ENCODE measurements at places on chromosomes 12 and 14.

DNA sequence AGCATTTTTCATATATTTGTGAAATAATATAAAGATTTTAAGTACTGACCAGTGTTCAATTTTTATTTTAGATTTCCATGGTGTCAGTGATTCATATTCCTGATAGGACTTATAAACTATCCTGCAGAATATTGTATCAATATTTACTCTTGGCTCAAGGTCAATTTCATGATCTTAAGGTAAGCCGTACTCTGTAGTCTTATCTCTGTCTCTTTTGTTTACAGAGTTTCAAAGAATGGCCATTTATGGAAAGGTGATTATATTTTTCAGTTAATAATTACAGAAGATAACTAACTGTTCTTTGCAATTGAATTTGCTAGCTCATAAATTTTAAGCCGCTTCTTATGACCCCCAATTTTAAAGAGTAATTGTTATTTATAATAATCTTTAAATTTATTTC lies 27.9 kb downstream of the CGRRF1 start:
- DNase-seq: no peak

DNA sequence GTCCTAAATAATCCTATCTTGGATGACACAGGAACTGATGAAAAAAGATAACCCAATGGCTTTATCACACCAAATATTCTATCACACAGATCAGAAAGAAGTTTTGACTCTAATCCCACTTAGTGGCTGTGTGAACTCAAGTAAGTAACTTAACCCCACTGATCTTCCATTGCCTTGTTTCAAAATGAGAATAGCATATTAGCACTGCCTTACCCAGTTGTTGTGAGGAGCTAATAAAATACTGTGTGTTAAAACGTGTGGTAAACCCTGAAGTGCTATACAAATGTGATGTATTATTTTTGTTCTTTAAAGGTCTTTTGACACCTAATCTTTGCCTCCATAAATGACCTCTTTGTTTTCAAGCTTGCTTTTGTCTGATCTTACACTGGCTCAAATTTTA lies 60.9 kb upstream of the ARID2 start:
- DNase-seq: no peak

- no peak for DNase-seq
These were observed 6.1 kb upstream of the HELB start for GRCh38 chr12:66296176-66296683.

DNA sequence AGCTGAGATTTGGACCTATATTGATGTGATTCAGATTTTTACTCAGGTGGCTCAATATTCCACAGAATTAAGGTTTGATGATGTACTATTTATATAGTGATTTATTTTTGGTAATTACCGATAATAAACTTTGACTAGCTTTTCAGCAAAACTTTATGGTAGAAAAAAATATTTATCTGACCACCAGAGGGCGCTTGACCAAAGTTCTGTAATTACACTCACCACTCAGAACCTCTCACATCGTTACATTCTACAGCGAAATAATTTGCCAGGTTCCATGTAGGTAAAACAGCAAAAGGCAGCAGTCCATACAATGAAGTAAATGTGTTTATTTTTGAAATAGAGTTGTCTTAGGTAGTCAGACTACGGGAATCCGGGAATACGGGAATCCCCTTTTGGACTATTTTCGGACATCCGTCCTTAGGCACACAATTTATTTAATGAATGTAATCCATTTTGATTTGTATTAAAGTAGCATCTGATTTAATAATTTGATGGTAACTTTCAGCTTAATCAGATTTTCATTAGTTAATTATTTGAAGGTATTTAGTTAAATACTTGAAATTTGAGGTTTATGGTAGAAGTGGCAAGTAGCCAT lies 143.0 kb upstream of the DDHD1 start:
- DNase-seq: no peak

- DNase-seq: no peak
These were observed 26.5 kb downstream of the NTF3 start for GRCh38 chr12:5458229-5459050.

GRCh38 chr12:67391034-67391433 lies 121.9 kb downstream of the CAND1 start:
- DNase-seq: no peak

DNA sequence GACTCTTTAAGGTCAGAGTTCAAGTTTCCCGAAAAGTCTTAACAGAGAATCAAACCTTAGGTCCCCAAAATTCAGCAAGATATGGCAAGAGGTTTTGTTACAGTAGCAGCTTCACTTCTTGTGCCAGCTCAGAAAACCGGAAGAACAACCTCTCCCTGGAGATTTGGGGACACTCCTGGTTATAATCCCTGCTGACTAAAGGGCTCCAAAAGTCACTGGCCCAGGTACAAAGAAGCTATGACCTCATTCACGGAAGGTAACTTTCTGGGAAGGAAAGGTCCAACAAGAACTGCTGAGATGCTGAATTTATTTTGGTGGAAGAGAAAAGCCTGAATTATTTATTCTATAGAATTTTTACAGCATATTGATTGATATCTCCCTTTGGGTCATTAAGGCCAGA lies 55.6 kb upstream of the DIO2 start:
- no peak for DNase-seq

- DNase-seq: no peak
These were observed 178.7 kb downstream of the GXYLT1 start for GRCh38 chr12:41966001-41966400.

DNA sequence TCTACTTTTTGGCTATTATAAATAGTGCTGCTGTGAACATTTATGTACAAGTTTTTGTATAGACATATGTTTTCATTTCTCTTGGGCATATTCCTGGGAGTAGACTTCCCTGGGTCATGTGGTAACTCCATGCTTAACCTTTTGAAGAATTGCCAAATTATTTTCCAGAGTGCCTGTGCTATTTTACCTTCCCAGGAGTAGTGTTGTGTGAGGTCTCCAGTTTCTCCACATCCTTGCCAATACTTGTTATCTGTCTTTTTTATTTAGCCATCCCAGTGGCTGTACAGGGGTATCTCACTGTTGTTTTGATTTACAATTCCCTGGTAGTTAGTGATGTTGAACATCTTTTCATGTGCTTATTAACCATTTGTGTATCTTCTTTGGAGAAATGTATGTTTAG lies 18.9 kb downstream of the UBE3B start:
- DNase-seq: no peak

DNA sequence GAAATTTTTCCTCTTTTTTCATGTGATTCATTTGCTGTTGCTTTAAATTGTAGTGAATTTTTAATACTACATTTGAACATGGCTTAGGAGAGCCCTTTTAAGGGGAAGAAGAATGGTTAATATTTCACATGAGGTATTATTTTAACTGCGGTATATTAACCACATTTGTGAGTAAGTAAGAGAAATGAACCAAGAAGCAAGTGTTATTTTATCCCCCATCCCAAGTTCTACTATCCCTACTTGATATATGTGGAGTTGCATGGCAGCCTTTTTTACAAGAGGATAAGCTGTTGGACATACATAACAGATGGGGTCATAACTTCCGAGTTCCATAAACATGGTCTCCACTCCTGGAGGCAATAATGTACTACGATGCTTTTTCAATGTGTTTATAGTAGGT lies 623.3 kb downstream of the LRFN5 start:
- DNase-seq: no peak

- no peak for DNase-seq
These were observed 97.5 kb downstream of the ZFP36L1 start for GRCh38 chr14:68695326-68695768.

GRCh38 chr12:49673446-49674317 lies 33.5 kb downstream of the FMNL3 start:
- no peak for DNase-seq

- DNase-seq: no peak
These were observed 10.3 kb downstream of the RERGL start for GRCh38 chr12:18079541-18080246.

DNA sequence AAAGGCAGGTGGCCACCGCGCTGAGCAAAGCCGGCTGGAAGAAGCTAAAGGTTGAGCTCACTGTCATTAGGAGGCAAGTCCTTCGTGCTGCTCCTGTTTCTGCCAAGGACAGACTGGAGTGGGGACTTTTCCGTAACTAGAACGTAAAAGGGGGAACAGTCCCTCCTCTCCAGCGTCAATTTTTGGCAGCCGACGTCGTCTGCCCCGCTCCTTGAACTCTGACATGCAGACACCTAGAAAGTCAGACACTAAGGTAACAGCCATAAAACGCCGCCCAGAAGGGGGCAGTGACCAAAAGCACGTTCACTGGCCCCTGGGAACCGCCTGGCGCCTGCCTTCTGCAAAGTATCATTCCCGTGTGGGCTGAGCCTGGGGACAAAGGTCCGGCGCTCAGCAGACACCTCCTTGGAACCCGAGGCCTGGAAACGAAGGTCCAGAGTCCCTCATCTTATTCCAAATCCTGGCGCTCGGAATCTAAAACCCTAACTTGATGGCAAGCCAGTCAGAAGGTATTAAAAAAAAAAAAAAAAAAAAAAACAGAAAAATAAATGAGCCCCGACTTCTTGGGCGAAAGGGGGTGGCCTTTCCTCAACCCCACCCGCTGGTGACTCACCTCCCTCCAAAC lies 1.1 kb upstream of the LRP1 start:
- DNase-seq: peak; percentile 28

DNA sequence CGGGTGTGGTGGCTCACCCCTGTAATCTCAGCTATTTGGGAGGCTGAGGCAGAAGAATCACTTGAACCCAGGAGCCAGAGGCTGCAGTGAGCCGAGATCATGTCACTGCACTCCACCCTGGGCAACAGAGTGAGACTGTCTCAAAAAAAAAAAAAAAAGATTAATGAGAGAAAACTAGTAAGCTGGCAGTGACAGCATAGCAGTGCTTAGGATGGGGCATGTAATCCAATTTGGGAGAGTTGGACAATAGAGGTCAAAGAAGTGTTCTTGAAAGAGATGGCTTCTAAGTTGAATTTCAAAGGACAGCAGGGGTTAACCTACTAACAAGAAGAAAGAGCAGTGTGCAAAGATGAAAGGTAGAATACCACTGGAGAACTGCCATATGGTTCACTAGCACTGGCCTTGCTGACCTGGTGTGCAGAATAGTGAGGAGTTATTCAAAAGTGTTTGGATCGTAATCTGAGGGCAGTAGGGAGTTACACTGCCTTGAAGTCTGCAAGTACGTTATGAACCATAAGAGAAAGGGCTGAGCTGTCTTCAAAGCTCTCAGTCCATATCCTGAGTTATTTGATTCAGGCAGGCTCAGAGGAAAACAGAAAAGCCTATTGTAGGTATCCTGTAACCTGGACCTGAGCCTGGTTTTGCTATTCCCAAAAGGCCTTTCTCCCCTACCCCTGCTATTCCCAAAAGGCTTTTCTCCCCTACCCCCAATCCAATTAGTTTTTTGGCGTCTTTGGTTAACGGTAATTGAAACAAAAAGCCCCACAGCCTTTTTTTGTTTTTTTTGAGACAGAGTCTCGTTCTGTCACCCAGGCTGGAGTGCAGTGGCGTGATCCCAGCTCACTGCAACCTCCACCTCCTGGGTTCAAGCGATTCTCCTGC lies 3.4 kb downstream of the XPOT start:
- DNase-seq: no peak

- no peak for DNase-seq
These were observed 4.0 kb downstream of the C12orf54 start for GRCh38 chr12:48486261-48486660.

GRCh38 chr14:50944647-50945413 lies 547 bp upstream of the PYGL start:
- no peak for DNase-seq

GRCh38 chr12:64671681-64672080 lies 61.4 kb downstream of the RASSF3 start:
- no peak for DNase-seq

DNA sequence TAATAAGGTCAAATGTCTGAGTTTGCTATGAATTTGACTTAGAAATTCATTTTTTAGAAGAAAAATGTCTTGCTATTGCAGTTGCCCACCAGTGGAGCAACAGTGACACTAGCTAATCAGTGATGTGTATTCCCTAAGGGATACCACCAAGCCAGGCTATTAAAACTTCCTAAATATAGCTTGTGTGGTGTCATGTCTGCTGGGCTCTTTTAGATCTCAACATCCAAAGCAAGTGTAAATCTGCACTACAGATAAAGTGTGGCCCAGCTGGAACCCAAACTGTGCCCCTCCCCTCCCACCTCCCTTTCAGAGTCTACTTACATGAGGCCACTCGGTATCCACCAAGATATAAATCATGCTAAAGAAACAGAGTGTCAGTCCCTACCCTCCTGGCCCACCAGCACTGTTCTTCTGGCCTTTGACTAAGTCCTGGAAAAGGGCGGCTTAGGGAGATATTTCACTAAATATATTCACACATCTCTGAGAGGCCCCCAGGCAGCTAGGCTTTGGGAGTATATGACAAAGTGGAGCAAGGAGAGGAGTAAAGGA lies 53.8 kb downstream of the SLC35F4 start:
- DNase-seq: no peak

DNA sequence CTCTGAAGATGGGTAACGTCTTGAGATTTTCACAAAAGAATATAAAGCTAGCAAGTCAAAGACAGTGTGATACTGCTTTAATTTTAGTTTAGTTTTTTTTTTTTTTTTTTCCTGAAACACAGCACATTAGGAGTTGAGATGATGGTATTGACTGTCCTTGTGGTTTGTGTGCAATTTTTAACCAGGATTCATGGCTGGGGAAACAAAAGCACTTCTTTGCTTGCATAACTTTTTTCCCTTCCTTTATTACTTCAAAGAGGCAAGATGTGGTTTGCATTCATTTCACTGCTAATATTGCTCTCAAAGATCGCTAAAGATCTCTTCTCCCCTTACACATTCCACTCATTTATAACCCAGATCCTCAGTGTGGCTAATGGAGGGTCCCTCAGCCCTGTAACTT lies 157.1 kb upstream of the PZP start:
- no peak for DNase-seq

- DNase-seq: no peak
These were observed 580 bp downstream of the KRT75 start for GRCh38 chr12:52433501-52434080.

DNA sequence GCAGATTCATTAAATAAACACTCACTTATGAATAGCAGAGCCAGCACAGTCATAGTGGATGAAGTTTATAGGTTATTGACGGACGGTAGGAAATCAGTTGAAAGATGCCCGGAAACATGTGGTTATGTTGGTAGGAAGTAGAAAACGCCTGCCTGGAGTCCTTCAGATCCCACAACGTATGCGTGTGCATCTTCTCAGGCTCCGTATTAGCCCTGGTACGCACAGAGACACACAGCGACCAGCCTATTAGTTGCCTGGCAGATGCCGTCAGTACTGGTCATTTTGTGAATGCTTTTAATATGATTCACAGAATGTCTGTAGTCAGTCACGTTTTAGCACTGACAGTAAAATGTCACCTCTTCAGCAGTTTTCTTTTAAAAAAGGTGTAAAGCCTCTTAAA lies 196.4 kb downstream of the RGS6 start:
- DNase-seq: no peak

DNA sequence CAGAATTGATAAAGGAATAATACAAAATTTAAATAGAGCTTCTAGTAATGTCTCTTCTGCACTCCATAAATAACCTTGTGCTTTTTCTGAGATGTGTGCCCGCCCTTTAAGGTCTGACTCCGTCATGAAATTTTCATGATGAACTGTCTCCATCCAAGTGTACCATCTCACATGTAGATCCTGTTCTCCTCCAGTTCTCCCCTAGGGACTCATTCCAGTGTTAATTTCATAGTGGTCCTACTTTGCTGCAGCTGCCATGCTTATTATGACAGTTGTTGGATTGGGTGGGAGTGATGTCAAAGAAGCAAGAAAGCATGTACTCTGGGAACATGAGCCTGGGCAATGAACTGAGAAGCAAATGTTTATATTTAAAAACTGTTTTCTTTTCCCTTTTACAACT lies 442.5 kb upstream of the PDE3A start:
- DNase-seq: no peak

GRCh38 chr12:88820012-88820411 lies 239.7 kb upstream of the KITLG start:
- DNase-seq: no peak
